Tibial nerve (tissue), 4 donors: ENCODE measurements at places on chromosomes 12 and 14.
A peak's percentile ranks its signal among the peaks of the same experiment; 100 is the strongest.

DNA sequence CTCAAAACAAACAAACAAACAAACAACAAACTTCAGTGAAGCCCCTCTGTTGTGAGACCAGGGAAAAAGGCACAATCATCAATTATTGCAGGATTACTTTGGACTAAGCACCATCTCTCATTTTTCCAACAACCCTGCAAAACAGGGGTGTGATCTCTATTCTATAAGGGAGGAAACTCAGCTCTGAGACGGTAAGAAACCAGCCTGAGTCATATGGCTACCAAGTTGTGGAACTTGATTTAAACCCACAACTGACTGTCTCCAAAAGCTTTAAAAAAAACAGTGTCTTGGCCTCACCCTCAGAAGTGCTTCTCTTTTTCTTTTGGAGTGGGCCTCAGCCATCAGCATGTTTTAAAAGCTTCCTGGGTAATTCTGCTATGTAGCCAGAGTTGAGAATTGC is 49.8 kb downstream of the RIN3 start:
- no peak for DNase-seq

- DNase-seq = no peak
These were observed 192.8 kb upstream of the AMIGO2 start for GRCh38 chr12:47272412-47273190.

DNA sequence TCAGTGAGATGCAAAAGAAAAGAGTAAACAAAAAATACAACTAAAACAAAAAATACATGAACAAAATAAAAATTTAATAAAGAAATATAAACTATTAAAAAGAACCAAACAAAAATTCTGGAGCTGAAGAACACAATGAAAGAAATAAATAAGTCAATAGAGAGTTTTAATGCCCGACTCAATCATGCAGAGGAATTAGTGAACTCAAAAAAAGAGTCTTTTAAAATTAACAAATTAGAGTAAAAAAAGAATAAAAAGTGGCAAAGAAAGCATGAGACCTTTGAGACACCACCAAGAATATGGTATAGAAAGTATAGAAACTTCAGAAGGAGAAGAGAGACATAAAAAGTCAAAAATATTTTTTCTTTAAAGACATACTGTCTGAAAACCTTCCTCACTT is 2.6 kb upstream of the KLRC1 start:
- DNase-seq = no peak

DNA sequence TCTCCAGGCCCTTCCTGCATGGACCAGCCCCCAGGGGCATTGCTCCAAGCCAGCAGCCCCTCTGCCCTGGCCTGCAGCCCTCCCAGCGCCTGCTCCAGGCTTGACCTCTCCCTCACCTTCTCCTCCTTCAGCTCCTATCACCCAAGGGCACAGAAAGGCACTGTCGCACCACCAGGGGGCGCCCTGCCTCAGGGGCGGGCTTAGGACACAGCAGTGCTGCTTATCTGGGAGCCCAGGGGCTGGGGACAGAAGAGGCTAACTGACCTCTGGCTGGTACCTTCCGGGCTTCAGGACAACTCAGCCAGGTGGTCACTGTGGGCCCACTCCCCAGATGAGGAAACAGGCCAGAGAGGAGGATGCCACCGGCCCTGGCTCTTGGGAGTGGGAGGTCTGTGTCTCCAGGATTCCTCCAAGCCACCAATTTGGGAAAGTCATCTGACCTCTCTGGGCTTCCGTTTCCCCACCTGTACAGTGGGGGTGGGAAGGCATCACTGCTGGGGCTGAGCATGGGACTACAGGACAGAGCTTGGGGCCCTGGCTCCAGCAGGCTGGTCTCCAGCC is 25.3 kb upstream of the GPR132 start:
- DNase-seq = peak; percentile 65

DNA sequence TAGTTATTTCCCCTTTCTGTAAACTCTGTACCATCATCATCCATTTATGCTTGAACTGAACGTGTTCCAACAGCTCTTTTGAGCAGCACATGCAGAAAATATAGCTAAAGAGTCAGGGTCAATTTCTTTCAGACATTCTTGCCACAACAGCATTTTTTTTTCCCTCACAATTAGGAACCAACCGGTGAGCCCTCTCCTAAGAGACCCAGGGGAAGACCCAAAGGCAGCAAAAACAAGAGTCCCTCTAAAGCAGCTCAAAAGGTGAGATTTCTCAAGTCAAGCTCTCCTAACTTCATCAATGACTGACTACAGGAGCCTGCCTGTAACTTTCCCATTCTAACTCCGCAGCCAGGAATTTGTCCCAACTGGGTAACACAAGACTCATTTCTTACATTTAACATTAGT is 3.5 kb downstream of the HMGA2 start:
- DNase-seq = no peak

DNA sequence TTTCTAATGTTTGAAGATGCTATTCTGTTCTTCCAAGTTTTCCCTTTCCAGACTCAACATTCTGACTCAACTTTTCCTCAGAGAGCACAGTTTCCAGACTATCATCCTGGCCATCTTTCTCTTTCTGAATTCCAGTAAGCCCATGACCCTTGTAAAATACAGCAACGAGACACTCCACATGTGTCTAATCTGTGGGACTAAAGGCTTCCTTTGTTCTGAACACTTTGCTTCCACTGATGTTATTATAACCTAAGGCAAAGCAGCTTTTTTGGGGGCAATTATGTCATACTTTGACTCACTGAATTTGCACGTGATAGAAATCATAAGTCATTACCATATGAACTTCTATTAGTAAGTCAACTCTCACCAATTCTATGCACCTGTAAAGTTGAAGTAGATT is 6.3 kb upstream of the ART4 start:
- peak; percentile 31 for DNase-seq

GRCh38 chr14:54797556-54797955 is 105.1 kb downstream of the GCH1 start:
- no peak for DNase-seq

- DNase-seq = no peak
These were observed 196.4 kb upstream of the IGF1 start for GRCh38 chr12:102676812-102677211.

DNA sequence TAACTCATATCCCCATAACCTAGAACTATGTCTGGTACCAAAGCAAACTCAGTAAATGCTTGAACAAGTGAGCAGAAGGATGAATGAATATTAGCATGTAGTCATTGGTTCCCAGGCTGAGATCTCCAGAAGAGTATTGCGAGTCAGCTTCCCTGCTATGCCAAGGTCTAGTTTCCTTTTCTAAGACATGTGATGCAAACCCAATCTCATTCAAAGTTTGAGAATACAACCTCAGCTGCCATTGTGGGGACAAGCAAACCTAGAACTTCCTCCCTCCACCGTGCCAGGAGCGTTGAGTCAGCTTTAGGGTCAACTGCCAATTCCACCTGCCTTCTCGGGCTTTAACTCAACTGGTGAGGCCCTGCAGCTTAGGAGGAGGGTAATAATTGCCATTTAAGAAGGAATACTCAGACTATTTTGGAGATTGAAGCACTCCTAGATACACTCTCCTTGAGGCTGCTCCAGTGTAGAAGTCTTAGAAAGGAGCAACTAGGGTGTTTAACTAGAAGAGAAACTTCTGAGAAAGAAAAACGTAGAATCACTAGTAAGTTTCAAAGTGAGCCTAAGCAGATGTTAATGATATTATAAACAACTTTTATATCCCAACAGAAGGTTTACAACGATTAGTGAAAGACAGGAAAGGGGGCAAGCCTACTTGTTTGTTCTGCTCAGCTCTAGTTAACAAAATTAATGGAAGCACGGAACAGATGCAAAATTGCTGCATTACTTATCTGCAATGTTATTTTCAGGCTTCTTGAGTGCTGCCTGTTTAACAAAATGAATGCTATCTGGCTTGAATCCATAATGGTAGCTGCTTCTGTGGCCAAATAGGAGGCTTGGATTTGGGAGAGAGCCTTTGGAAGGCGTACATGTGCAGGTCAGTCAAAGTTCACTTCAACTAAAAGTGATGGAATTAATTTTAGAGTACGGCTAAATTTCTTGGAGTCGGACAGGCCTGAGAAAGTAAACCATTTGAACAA is 96.9 kb downstream of the HELB start:
- DNase-seq = no peak

DNA sequence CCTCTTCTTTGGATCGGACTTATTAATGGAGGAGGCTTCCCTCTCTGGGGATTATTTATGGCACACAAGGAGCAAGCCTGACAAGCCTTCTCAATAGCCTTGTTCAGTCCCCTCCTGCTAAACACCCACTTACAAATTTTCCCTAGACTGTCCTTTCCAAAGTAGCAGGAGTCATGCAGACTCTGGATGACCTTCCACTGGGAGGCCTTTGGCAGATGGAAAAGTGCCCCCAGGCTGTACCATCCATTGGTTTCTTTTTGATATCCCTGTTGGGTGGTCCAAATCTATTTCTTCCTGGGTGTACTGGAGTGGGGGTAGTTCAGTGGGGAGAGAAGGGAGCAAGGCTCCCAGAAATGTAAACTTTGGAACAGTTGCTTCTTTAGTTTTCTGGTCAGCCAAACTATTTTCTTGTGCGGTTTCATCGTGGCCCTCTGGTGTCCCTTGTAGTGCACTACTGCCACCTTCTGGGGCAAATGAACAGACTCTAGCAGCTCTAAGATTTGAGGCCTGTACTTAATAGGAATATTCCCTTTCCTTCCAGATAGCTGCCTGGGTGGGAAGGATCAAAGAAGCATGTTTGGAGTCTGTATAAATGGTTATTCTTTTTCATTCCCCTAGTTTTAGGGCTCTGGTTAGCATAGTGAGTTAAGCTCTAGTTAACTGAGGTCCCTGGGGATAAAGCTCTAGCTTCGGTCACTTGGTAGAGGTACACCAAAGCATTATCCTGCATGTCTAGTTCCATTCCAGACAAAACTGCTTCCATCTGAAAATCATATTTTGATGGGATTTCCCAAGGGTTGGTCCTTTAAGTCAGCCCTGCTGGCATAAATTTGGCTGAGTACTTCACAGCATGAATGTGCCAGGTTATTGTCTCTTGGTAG is 409.5 kb downstream of the SLC6A15 start:
- DNase-seq = peak; percentile 54

DNA sequence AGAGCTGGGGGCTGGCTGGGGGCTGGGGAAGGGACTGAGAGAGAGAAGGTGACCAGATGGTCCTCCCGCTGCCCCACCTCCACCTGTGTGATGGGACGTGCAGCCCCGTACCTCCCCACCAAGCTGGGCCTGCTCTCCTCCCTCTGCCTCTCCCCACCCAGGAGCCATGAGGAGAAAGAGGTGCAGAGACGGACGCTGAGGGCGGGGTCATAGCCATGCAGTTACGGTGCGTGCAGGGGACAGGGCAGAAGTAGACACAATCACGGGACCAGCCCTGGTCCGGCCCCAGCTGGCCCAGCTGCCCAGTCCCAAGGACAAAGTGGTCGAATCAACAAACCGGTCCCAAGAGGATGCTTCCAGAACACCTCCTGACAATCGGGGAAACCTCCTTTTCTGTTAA is 33.2 kb downstream of the RFLNA start:
- no peak for DNase-seq

GRCh38 chr12:46933947-46934346 is 108.2 kb upstream of the SLC38A4 start:
- DNase-seq = no peak
